ENCODE measurements at places on chromosomes 4 and X. TPM values are rescaled to one million over a fixed set of nuclear protein-coding genes. Genes with fewer than 3 reads are reported as not detected.

GRCh38 chr4:72110886-72111285 is 79.1 kb downstream of the NPFFR2 start:
- no peak for DNase-seq

- no peak for DNase-seq
Measured at GRCh38 chr4:1169691-1170096, 2.7 kb downstream of the SPON2 start.

DNA sequence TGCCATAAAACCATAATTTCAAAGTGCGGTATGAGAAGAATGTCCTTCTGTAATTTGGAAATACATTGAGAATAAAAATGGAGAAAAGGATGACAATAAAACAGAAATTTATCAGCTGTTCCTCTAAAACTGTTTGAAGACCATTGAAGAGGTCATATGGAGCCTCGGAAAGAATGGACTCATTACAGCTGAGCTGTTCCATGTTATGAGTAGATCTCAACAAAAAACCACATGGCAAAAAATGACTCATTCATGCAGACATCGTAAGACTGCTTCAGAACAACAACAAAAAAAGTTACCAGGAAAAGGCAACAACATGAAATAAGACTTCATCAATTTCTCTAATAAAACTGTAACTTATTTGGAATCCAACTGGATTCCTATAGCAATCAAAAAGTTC is 39.7 kb downstream of the AKAP4 start:
- peak; percentile 28 for DNase-seq

- peak; percentile 60 for DNase-seq
Measured at GRCh38 chrX:19347916-19348315, 4.2 kb downstream of the PDHA1 start.

- no peak for DNase-seq
Measured at GRCh38 chr4:56570041-56570440, 64.5 kb downstream of the ARL9 start.

C4orf50 gene
- total RNA-seq = not detected

ARHGEF6 gene
- total RNA-seq = 5.9 TPM
